HAP-1 (cell line): ENCODE measurements at places on chromosomes 7 and 10.

DNA sequence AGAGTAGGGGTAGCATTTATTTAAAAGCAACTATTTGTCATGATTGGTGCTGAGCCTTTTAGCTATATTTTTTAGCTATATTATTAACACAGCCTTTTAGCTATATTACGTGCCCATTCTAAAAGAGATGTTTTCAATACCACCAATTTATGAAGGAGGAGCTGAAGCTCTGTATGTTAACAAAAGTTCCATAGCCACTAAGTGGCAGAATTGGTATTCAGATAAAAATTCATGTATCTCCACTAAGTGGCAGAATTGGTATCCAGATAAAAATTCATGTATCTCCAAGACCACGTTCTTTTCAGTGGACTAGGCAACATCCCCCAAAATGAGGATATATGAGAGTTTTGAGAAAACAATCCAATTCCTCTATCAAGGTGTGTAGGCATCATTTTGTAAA lies 268.6 kb downstream of the HGF start:
- no peak for DNase-seq

DNA sequence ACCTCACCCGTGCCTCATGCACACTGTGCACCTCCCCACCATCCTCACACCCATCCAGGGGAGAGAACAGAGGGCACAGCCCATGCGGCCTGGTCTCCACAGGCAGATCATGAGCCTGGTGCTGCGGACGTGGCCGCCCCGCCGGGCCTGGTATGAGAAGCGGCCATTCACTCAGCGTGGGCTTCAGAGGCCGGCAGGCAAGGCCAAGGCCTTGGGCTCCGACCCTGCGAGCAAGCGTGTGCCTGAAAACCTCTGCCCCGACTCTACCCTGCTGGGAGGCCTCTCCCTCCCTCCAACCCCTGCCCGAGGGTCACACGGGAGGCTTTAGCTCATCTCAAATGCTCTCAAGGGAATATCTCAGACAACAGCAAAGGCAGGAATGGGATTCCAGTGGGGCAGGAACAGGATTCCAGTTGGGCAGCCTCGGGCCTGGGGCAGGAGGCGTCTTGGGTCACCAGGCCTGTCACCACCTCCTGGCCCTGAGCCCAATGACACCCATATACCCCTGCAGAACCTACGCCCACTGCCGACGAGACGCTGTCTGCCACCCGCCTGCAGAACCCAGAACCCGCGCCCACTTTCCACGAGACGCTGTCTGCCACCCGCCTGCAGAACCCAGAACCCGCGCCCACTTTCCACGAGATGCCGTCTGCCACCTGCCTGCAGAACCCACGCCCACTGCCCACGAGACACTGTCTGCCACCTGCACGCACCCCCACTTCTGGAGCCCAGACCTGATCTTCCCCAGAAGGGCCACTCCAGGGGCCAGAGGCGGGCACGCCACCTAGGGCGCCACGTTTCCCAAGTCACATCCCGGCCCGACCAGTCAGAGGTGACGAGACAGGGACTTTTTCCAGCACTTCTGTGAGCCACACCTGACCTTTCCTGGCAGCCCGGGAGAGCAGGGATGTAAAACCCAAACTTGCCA lies 38.9 kb downstream of the ADAP1 start:
- no peak for DNase-seq

DNA sequence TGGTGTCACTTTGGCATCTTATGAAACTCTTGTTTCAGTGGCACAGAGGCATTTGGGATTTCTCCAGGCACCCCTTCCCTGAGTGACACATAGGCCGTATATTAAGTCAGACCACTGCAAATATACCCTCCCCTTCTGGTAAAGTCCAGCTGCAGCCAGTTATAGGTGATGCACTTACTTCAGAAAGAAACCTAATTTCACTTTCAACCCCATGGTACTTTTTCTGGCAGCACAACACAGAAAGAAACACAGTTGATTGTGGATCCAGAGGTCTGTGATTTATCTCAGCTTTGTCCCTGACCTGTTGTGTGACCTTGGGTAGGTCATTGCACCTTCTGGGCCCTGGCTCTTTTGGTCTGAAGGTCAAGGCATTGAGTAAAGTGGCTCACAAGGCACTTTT lies 173.2 kb downstream of the BUB3 start:
- no peak for DNase-seq

DNA sequence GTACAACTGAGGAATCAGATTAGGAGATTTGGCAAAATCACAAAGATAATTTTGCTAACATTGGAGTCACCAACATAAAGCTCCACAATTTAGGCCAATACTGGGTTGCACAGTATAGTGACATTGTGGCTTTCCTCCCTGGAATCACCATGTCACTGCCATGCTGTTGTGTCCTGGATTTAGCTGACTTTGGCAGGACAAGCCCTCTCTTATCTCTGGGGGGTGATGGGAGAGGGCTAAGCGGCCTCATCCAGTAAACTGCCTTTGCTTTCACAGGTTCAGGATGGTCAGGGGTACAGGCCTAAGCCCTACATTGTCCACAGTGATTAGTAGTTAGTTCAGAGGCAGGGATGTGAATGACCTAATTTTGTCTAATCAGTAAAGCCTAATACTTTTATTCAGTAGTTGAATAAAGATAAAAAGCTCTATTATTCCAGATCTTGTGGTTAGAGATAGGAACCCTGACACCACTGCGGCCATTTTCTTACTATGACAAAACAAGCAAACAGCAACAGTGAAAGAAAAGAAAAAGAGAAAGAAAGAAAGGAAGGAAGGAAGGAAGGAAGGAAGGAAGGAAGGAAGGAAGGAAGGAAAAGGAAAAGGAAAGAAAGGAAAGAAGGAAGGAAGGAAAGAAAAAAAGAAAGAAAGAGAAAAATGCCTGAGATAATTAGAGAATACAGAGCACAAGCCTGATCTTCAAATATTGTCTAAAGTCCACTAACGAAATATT lies 140.1 kb downstream of the ETV1 start:
- DNase-seq: no peak

- no peak for DNase-seq
Observed at GRCh38 chr10:120402147-120402766, 54.8 kb upstream of the PLPP4 start.
